ENCODE measurements at places on chromosomes 2 and 18. TPM values are rescaled to one million over a fixed set of nuclear protein-coding genes. Genes with fewer than 3 reads are reported as not detected.
A peak's percentile ranks its signal among the peaks of the same experiment; 100 is the strongest.

DNA sequence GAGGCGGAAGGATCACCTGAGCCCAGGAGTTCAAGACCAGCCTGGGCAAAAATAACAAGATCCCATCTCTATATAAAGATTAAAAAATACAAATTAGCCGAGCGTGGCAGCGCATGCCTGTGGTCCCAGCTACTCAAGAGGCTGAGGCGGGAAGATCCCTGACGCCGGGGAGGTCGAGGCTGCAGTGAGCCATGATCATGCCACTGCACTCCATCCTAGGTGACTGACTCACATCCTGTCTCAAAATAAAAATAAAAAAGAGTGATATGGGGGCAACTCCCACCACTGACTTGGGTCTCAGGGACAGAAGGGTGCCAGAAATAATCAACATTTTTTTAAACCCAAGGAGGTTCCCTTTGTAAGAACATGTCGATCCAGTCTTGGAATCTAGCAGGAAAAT lies 37.6 kb downstream of the ZNF516 start:
- DNase-seq: no peak

AGXT gene
- 0.34 TPM for total RNA-seq

GRCh38 chr2:240396623-240397541 lies 38.6 kb upstream of the GPC1 start:
- DNase-seq: no peak

GRCh38 chr2:224666951-224667553 lies 49.1 kb downstream of the CCDC195 start:
- no peak for DNase-seq

DNA sequence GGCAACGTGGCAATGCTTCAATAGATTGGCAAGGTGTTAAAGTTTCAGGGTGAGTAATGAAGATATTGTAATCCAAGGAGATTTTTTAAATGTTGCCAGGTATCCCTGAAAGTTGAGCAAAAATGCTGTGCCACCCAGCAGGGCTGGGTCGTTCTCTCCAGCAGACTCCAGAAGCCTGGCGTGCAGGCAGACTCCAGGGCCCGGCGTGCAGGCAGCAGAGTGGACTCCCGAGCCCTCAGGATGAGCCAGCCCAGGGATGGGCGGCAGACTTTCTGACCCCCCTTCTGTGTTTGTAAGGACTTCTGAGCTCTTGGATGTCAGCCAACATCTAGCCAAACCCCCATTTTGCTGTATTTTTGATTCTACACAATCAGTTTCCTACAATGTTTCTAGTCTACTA lies 289.1 kb downstream of the ZNF516 start:
- DNase-seq: no peak

MRPL30 gene
- total RNA-seq: 38.1 TPM

GRCh38 chr2:112623913-112624777 lies 21.6 kb upstream of the SLC20A1 start:
- peak; percentile 56 for DNase-seq

TUBA4B gene
- total RNA-seq: not detected

LAMA3 gene
- total RNA-seq: 5.6 TPM

TLX2 gene
- not detected for total RNA-seq

MTCL1 gene
- 22.7 TPM for total RNA-seq

STPG4 gene
- total RNA-seq: 10.6 TPM

GRCh38 chr2:189544318-189545042 lies 36.1 kb downstream of the SLC40A1 start:
- DNase-seq: no peak

Data from HCT116 (cell line).